ENCODE measurements at places on chromosomes 3 and 15.

DNA sequence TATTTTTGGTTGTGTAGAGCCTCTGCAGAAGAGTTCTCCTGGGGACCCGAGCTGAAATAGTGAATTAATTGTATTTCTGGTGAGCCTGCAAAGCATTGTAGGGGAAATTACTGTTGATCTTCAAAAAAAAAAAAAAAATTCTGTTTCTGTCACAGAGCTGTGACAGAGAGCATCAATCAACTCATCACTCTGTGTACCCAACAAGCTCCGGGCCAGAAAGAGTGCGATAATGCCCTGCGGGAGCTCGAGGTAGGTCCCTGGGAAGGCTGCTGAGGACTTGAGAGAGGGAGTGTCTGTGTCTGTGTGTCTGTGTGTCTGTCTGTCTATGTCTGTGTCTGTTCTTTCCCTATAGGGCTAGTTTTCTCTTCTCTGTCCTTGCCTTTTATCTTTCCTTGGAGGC lies 294.4 kb upstream of the TPM1 start:
- no peak for DNase-seq

DNA sequence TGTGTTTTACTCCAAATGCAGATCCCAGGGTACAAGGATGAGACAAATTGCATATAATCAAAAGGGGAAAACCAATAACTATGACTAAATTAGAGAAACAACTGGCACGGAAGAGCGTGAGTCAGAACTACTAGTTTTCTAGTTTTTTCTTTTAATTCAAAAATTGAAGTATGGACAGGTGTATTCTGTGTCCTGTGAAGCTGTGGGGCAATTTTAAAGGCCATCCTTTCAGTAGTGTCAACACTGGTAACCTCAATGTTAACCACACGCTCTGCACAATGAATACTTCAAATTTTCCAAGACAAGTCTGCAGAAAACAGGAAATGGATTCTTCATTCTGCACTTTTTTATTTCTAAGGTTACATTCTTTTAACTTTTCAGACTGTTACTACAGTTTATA lies 32.5 kb upstream of the GOLGA8A start:
- DNase-seq: no peak

- no peak for DNase-seq
Measured at GRCh38 chr3:42852441-42852840, 23.2 kb downstream of the CYP8B1 start.

DNA sequence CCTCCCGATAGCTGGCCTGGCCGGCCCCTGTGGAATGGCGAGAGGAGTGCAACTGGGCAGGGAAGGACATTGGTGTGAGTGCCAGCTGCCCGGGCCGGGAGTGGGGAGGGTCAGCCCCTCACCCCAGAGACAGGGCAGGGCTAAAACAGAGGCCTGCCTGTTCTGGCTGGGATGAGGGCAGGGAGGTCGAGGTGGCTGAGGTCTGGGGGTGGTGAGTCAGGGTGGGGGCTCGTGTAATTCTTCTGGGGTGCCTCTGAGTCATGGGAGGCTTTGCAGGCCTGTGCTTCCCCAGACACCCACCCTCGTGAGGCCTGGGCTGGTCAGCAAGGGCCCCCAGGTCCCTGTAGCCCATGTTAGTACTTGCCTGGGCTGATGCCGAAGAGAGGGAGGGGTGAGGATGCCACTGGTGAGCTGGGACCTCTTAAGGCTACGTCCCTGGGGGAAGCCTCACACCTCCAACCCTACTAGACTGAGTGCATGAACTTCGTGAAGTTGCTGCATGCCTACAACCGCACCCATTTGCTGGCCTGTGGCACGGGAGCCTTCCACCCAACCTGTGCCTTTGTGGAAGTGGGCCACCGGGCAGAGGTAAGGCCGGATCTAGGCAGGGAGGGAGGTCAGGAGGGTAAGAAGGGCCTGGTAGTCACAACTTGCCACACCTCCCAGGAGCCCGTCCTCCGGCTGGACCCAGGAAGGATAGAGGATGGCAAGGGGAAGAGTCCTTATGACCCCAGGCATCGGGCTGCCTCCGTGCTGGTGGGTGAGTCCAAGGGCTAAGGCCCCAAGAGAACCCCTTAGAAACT lies 1.7 kb downstream of the SEMA3B start:
- no peak for DNase-seq

DNA sequence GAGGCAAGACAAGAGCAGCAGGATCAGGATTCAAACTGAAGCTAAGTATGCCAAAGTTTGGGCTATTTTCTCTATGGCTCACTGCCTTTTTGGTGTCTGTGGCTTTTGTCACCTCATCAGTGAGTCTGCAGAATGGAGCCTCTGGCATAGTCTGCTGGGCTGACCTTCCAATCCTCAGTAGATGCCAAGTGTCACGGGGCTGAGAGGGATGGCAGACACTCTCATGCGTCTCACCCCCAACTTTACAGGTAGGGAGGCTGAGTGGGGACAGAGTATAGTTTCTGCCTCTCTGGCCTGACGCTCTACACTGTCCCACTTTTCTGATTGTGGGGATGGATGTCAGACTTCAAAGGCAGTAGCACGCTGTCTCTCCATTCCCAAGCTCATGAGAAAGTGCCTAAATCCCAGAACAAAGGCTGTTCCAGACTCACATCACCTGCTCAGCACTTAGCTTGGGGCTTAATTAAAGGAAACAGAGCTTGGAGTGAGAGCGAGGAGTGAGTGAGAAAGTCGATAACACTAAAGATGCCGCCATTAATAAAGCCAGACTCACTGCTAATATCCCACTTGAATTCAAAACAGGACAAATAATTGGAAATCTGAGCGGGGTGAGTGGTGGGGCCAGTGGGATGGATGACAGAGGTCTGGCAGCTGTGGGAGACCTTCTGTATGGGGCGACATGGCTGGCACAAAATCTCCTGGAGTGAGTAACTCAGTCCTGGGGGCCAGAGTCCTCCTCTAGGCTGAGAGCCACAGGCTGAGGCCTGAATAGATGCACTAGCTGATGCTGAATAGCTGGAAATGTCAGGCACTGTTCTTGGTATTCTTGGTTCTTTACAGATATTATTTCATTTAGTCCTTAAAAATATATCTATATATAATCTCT lies 78.4 kb upstream of the MRPS22 start:
- DNase-seq: no peak

- no peak for DNase-seq
Measured at GRCh38 chr3:89114841-89115223, 7.4 kb downstream of the EPHA3 start.

- no peak for DNase-seq
Measured at GRCh38 chr3:76026379-76026778, 241.0 kb upstream of the ZNF717 start.

GRCh38 chr3:143122089-143122430 lies 2.5 kb downstream of the CHST2 start:
- no peak for DNase-seq

GRCh38 chr3:47612178-47612577 lies 33.5 kb upstream of the CSPG5 start:
- no peak for DNase-seq

All from putamen (tissue), 1 donor.